ENCODE measurements at places on chromosomes 12 and 14.
A peak's percentile ranks its signal among the peaks of the same experiment; 100 is the strongest.

- DNase-seq: no peak
Measured at GRCh38 chr12:104172570-104172947, 34.5 kb upstream of the NFYB start.

- DNase-seq: no peak
Measured at GRCh38 chr12:122406701-122407164, 15.7 kb downstream of the CLIP1 start.

GRCh38 chr14:75295061-75295461 is 16.4 kb downstream of the FOS start:
- DNase-seq: peak; percentile 63

DNA sequence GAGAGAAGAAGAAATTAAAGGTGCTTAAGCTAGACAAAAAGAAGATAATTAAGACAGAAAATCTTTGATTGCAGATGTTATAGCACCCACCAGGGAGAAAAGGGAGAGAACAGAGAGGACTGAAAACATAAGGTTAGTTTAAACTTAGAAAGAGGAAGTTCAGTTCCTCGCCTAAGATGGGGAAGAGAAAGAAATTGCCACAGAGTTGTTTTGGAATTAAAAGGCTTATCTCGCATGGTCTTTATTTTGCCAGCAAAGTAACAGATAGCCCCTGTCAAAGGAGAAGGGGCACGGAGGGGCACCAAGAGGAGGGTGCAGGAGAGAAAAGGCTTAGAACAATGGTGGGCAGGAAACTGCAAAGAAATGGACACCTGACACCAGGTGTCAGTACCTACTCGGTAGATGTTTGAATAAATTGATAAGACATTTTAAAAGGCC is 17.8 kb upstream of the OXA1L start:
- no peak for DNase-seq

GRCh38 chr12:69238589-69239351 is 599 bp upstream of the CPSF6 start:
- DNase-seq: no peak

GRCh38 chr12:2606186-2606910 is 188.4 kb upstream of the FKBP4 start:
- DNase-seq: no peak

GRCh38 chr12:24233519-24234246 is 284.2 kb upstream of the SOX5 start:
- DNase-seq: no peak

DNA sequence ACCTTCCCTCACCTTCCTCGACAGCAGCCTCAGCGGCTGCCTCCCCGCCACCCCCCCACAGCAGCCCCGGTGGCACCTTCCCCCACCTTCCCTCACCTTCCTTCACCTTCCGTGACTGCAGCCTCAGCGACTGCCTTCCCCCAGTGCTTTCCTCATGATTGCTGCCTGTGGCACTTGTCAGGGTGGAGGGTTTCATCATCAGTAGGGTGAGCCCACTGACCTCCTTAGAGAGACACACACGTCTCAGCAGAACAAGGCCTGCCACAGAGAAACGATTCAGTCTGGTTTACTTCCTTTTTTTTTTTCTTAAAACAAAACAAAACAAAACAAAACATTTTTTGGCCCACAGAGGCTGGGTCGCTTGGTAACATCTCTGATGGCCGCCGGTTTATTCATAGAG is 75.0 kb downstream of the EP400 start:
- DNase-seq: no peak

- no peak for DNase-seq
Measured at GRCh38 chr14:65422088-65422834, 9.7 kb downstream of the FUT8 start.

DNA sequence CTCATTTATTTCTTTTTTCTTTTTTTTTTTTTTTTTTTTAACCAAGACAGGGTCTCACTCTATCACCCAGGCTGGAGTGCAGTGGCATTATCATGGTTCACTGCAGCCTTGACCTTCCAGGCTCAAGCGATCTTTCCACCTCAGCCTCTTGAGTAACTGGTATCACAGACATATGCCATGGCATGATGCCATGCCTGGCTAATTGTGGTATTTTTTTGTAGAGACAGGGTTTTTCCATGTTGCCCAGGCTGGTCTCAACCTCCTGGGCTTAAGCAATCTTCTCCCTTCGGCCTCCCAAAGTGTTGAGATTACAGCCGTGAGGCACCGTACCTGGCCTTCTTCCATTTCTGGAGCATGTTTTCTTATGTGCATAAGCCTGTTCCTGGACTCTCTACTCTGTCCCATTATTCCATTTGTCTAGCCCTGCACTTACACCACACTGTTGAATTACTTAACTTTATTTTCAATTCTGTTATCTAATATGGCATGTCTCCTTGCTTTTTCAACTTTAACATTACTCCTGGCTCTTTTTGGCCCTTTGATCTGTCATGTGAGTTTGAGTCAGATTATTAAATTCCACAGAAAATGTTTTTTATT is 47.9 kb upstream of the PTGDR start:
- no peak for DNase-seq

GRCh38 chr12:100859063-100859627 is 64.6 kb downstream of the ANO4 start:
- no peak for DNase-seq

DNA sequence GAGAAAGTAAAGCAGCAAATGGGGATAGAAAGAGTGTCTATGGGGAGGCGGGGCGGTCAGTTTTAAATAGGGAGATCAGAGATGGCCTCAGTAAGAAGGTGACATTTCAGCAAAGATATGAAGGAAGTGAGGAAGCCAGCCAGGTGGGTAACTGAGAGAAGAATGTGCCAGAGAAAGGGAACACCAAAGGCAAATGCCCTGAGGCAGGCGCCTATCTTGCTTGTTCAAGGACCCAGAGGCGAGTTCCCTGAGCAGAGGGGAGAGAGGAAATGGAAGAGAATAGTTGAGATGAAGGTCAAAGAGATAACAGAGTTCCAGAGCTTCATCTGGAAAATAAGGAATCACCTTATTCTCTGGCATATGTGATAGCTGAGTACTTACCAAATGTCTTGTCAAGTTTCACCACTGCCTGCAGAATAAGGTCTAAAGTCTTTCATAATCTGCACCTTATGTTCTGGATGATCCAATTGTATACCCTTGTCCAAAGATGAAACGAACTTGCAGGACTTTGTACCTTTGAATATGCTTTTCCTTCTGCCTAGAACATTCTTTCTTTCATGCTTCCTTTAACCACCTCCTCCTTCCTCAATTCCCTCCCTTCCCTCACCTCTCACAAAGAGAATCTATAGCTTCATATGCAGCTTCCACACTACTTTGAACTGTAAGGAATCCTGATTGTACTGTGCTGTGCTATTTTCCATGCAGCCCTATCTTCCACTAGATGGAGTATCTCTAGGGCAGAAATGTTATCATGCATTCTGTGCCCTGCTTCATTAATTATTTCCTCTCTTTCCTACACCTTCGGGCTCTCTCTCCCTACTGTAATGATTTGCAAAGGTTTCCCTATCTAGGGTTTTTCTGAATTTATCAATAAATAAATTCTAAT is 38.5 kb downstream of the GNPTAB start:
- no peak for DNase-seq

- no peak for DNase-seq
Measured at GRCh38 chr12:51948066-51948465, 3.4 kb upstream of the ACVR1B start.

- DNase-seq: peak; percentile 46
Measured at GRCh38 chr12:55718015-55718414, 2.2 kb downstream of the BLOC1S1 start.

- DNase-seq: no peak
Measured at GRCh38 chr14:99672506-99673304, 11.4 kb upstream of the CYP46A1 start.

- DNase-seq: peak; percentile 49
Measured at GRCh38 chr14:56482310-56482911, 97.2 kb upstream of the TMEM260 start.

DNA sequence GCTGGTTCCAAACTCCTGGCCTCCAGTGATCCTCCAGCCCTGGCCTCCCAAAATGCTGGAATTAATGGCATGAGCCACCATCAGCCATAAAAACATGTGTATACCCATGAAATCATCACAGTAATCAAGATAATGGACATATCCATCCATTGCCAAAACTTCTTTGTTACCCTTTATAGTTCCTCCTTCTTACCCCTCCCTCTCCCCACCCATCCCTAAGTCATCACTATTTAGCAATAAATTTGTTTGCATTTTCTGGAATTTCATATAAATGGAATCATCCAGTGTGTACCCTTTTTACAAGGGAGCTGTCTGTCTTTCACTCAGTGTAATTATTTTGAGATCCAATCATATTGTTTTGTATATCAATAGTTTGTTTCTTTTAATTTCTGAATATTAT is 42.4 kb downstream of the RPH3A start:
- DNase-seq: no peak

- DNase-seq: peak; percentile 66
Measured at GRCh38 chr12:131929581-131930456, 743 bp downstream of the PUS1 start.

- no peak for DNase-seq
Measured at GRCh38 chr12:66036317-66036716, 94.2 kb downstream of the LLPH start.

- DNase-seq: no peak
Measured at GRCh38 chr12:66571361-66571915, 107.4 kb downstream of the GRIP1 start.

GRCh38 chr14:70601162-70601561 is 707 bp upstream of the MED6 start:
- no peak for DNase-seq

Measured in nephron progenitor cell (in vitro differentiated cells).